A549 treated with dexamethasone at 1 μM for 4 hours (cell line): ENCODE measurements at places on chromosomes 11 and 22. TPM values are rescaled to one million over a fixed set of nuclear protein-coding genes. Genes with fewer than 3 reads are reported as not detected.

The MEI1 gene
- total RNA-seq, result 0.15 TPM in 1 of 5 replicates, not detected in the others

The OR4C15 gene
- not detected in 5 replicates for total RNA-seq

The OR4D5 gene
- total RNA-seq, result not detected in 5 replicates

The MS4A12 gene
- not detected in 5 replicates for total RNA-seq

The ST14 gene
- total RNA-seq, result 0.06 to 0.26 TPM (median 0.09 TPM) in 5 replicates

The PHF21A gene
- total RNA-seq, result 8.1 to 12.8 TPM (median 10.2 TPM) in 5 replicates

The THY1 gene
- total RNA-seq, result 12.7 to 17.5 TPM (median 15.1 TPM) in 5 replicates

The TCN2 gene
- total RNA-seq, result 4.6 to 5.6 TPM (median 5.0 TPM) in 5 replicates

The GLB1L3 gene
- total RNA-seq, result 0.02 to 0.04 TPM in 2 of 5 replicates, not detected in the others

The IL17REL gene
- 0.04 to 0.07 TPM (median 0.05 TPM) in 4 of 5 replicates, not detected in the other for total RNA-seq

The OR51E2 gene
- total RNA-seq, result not detected in 5 replicates

The FIBIN gene
- total RNA-seq, result not detected in 5 replicates

The GAB4 gene
- not detected in 5 replicates for total RNA-seq

The PRR33 gene
- not detected in 5 replicates for total RNA-seq

The CCND1 gene
- 147 to 223 TPM (median 198 TPM) in 5 replicates for total RNA-seq

The POTEH gene
- not detected in 5 replicates for total RNA-seq

The PTPRCAP gene
- 0.18 to 0.39 TPM (median 0.28 TPM) in 5 replicates for total RNA-seq

The MS4A3 gene
- total RNA-seq, result not detected in 5 replicates

The APOL3 gene
- total RNA-seq, result 0.05 to 0.14 TPM (median 0.07 TPM) in 5 replicates

The C22orf23 gene
- total RNA-seq, result 0.14 to 0.41 TPM (median 0.20 TPM) in 4 of 5 replicates, not detected in the other

The POU2AF2 gene
- not detected in 5 replicates for total RNA-seq

The SLC5A1 gene
- 0.02 to 0.11 TPM (median 0.07 TPM) in 5 replicates for total RNA-seq

The NXF1 gene
- total RNA-seq, result 38.9 to 55.9 TPM (median 54.3 TPM) in 5 replicates

The ADAMTS8 gene
- 1.1 to 2.3 TPM (median 1.9 TPM) in 5 replicates for total RNA-seq

The NELL1 gene
- not detected in 5 replicates for total RNA-seq
